ENCODE measurements at places on chromosomes 7 and 10.

GRCh38 chr10:95758351-95759025, 2.5 kb downstream of the ENTPD1 start:
- DNase-seq = no peak

GRCh38 chr10:21315645-21316220, 209.7 kb downstream of the SKIDA1 start:
- DNase-seq = no peak

GRCh38 chr10:34613491-34613890, 201.6 kb downstream of the PARD3 start:
- DNase-seq = no peak

DNA sequence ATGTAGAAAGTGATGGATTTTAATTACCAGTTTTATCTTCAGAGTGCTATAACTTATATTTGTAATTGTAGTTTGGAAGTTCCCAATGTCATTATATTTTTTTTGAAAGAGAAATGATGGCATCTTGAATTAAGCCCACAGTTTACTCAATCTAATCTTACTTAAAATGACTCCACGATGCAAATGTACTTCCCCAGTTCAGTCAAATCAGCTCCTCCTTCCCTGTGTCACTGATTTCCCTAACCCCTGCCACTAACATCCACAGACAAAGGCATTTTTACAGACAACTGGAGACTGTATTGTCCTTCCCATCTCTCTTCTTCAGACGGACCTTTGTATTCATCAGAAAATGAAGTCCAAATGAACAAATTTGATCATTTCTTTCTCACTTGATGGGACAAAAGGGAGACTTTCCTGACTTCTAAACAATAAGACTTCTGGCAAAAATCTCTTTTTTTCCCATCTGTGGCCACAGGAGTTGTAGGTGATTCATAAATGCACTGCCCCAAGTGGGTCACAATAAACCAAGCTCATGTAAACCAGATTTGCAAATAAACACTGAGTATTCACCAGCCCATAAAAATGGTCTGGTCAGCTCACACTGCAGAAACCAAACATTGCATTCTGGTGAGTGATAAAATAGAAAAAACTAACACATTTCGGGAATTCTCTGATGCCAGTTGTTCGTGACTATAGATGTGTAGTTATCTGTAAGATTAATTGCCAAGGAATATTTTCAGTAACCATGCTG, 162.9 kb downstream of the FANK1 start:
- no peak for DNase-seq

DNA sequence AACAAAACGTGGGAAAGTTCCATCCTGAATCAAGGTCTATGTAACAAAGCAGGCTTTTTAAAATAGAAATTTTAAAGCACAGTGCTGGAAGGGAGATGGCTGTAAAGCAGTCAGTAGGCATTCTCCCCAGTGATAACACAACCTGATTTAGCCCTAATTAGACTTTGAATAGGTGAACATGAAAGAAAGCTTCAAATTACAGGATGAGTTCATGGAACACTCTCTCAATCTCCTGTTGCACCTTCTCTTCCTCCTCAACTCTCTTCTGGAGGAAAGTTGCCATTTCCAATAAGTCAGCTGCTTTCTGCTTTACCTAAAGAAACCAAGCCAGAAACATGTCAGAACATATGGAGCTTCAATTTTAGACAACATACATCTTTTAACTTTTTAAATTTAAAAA, 20.1 kb downstream of the SFR1 start:
- no peak for DNase-seq

DNA sequence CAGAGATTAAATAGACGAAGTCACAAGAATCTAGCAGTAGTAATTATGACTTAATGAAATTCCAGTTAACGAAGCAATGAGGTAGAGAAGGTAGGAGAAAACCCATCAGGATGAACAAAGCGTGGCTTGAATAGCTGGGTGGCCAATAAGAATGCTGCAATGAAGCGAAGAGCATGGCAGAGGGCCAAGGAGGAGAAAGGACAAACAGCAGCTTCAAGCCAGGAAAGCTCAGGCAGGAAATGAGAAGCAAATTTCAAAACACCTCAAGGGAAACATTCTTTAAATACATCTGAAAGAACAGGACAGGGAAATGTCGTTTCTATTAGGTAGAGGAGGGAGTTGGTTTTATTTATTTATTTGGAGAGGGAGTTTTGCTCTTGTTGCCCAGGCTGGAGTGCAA, 122.5 kb downstream of the KIAA1217 start:
- DNase-seq = no peak

GRCh38 chr10:118668228-118668952, 72.9 kb upstream of the PRLHR start:
- no peak for DNase-seq

- no peak for DNase-seq
These were observed 906.7 kb downstream of the DNAJB9 start for GRCh38 chr7:109476409-109476808.

DNA sequence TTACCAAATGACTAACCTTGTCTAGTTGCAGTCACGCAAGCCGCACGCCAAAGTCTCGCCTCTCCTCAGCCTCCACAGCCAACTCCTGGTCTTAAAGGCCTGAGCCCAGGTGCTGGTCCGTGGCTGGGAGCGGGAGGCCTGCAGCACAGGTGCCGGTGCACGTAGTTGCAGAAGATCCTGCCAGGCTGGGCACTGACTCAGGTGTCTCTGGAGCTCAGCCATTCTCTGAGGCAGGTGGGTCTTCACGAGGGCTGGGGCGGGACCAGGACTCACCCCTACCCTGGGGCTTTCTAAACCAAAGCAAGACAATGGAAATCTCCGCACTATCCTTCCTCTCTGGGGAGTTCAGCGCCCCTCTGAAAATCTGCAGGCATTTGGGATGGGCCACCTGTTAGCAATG, 216.4 kb downstream of the MLLT10 start:
- DNase-seq = no peak

DNA sequence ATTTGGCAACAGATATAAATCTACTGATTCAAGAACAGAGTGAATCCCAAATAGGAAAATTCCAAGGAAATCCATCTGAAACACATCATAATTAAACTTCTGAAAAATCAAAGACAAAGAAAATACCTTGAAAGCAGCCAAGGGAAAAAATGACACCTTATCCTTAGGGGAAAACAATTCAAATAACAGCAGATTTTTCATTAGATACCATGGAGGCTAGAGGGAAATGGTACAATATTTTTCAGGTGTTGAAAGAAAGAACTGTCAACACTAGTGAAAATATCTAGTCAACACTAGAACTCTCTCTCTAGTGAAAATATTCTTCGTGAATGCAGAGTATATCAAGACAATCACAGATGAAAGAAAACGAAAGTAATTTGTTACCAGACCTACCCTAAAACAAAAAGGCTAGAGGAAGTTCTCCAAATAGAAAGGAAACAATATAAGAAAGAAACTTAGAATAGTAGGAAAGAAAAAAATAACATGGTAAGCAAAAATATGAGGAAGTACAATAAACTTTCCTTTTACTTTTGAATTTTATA, 5.7 kb upstream of the FAM241B start:
- no peak for DNase-seq

GRCh38 chr7:78924581-78924980, 528.9 kb downstream of the MAGI2 start:
- DNase-seq = no peak

- DNase-seq = no peak
These were observed 150.4 kb upstream of the SEMA3E start for GRCh38 chr7:83799333-83799732.

- DNase-seq = no peak
These were observed 44.3 kb upstream of the ARL4A start for GRCh38 chr7:12643001-12643643.

DNA sequence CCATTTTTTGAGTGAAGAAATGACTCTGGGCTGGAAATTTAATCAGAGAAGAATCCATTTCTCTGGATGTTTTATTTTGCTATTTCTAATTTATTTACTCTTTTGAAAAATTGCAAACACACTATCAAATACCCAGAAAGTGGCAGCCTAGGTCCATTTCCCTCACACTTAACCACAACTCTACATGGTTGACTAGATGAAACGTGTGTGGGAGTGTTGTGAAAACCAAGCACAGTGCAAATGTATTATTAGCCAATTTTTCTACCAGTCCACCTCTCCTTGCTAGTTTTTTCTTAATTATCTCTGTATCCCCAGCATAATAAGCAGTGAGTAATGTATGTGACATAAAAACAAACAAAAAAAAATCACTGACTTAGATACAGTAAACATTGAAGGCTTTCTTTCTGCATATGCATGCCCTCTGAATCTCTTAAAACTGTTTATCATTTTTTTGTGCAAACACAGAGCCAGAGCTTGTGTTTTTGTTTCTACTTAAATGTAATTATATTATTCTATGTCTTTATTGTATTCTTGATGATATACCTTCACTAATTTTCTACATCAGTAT, 30.9 kb downstream of the SCIN start:
- no peak for DNase-seq

DNA sequence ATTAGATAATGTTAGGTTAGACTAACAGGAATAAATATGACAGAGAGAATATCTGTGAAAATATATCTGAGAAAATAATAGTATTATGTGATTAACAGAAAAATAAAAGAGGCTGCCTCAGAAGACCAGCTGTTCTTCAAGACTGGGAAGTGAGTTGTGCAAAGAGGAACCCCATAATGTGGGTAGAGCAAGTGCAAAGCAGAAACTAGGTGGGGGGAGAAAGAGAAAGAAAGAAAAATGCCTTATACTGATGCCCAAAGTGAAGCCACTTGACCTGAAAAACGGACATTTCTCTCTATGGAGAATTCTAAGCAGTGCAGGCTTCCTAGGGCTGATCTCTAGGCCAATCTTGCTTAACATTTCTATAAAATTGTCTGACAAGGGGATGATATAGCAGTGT, 3.8 kb downstream of the NEBL start:
- no peak for DNase-seq

DNA sequence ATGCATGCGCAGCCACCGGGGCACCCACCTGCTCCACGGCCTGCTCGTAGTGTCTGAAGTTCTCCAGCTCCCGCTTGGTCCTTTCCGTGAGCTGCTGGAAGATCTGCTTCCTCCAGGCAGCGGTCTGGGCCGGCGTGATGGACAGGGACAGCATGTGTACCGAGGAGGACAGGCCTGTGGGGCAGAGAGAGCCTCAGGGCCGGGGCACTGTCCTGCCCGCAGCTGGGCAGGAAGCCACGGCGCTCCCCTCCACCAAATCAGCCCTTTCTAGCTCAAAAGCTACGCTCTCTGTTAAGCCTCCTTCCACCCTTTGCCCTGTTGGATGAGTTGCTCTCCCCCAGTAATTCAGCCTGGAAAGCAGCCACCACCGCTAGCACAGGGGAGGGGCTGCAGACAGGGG, 19.2 kb downstream of the TECPR1 start:
- no peak for DNase-seq

DNA sequence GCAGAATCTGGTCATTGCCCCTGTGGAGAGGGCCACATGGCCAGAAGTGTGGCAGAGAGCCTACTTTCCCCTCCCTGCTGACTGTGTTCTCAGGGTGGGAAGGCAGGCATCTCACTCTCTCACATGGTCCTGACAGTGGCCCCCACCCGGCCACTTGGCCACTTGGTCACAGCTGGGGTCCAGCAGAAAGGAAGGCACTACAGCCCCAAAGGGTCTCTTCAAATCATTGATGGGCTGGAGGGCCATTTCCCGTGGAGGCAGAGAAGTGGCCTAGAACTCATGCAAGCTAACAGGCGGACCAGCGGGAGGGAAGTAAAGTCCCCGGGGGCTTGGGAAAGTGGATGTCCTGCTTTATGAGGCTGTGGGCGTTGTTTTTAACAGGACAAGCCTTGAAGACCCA, 125.3 kb downstream of the EMX2 start:
- DNase-seq = no peak

- no peak for DNase-seq
These were observed 102.3 kb downstream of the NOC3L start for GRCh38 chr10:94260455-94260854.

- DNase-seq = no peak
These were observed 57.6 kb upstream of the LMTK2 start for GRCh38 chr7:98049034-98049433.

GRCh38 chr7:65992526-65992925, 10.5 kb upstream of the GUSB start:
- no peak for DNase-seq

- no peak for DNase-seq
These were observed 537 bp upstream of the MRPS24 start for GRCh38 chr7:43869867-43870240.

DNA sequence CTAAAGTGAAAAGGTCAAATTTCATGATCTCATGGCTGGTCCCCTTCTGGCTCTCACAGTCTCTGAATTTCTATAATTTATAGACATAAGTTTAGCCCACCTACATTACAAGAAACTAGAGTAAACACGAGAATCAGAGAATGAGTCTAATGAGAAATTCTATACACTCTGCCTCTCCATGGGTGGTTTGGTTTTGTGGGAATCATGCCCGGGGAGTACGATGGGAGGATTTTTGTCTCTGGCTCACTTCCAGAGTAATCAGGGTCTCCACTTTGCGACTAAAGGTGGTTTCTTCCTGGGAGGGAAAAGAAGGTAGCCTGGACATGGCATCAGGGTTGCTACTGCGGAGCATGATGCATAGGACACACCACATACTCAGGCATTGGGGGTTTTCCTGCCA, 69.7 kb downstream of the MRC1 start:
- DNase-seq = no peak

- no peak for DNase-seq
These were observed 148.8 kb upstream of the ZMIZ1 start for GRCh38 chr10:78920011-78920410.

DNA sequence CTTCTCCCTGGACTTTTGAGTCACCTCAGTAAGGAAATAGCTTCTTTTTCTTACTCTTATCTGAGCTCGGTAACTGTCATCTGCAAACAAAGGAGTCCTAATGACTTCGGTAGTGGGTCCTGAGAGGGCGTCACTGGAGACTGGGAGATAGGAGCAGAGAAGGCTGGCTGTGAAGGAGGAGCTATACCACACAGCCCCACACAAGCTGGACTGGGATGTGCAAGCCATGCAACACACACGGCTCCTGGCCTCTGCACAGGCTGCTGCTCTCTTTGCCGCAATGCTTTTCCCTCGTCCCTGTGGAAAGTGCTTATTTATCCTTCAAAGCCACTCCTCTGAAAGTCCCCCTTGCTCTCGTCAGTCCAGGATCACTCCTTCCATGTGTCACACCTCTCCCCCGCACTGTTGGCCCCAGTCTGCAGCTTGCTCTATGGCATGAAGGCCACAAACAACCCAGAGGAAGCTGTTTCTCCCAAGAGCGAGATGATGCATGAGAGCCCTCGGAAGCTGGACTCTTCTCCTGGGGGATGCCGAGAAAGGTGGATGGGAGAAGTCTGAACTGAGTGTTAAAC, 14.9 kb downstream of the TMEM273 start:
- DNase-seq = no peak
